Midbrain (tissue), 1 donor: ENCODE measurements at places on chromosomes 4 and X.

- no peak for DNase-seq
These were observed 764.5 kb upstream of the TENM3 start for GRCh38 chr4:181478656-181479055.

DNA sequence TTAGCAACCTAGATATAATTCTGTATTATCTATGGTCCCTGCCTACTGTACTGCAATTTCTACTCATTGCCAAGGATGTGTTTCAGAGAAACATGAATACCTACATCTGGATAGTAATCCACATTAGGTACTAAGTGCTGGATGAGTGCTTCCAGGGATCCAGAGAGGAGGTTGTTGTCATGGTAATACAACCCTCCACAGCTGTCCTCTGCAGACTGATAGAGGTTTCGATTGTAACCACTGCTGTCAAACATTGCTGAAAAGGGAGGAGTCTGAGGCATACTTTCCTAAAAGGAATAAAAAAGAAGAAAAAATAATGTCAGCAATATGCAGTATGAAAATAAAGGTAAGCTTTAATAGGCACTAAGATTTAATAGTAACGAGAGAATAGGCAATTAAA lies 12.5 kb downstream of the RASGEF1B start:
- DNase-seq = no peak

- no peak for DNase-seq
These were observed 19.4 kb downstream of the TET2 start for GRCh38 chr4:105166066-105166465.

DNA sequence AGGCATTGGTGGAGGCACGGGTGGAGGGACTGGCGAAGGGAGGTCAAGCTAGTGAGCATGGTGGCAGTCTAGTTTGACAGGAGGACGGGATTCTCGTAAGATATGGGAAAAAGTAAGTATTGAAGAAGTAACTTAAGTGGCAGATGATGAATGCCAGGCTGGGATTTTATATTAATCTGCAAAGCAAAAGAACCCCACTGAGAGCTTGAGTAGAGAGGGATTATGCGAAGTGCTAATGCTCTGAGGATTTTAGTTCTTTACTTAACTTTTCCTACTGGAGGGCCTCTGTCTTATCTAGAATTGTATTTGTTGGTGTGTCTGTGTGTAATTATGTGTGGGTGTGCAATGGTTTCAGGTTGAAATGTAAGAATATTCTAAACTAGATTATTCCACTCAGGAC lies 327.9 kb downstream of the FAT4 start:
- no peak for DNase-seq

DNA sequence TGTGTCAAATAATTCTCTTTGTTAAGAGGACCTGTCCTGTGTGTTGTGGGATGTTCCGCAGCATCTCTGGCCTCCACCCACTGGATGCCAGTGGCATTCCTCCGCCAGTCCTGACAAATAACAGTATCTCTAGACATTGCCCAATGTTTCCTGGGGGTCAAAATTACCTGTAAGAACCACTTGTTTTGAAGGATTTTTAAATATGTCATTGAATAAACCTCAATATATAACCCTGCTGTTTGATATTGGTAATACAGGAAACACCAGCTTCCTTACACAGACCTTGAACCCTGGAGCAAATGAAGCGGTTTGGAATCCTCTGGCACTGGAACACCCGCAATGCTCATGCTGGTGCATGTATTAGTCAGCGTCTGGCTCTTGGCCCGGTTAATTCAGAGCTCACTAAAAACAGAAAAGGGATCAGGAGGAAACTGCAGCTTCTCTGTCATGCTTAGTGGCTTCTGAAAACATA lies 101.3 kb downstream of the TBL1X start:
- DNase-seq = peak; percentile 39

- DNase-seq = no peak
These were observed 560 bp upstream of the TMSB4X start for GRCh38 chrX:12974305-12974795.

GRCh38 chrX:39536211-39536610 lies 561.5 kb downstream of the BCOR start:
- DNase-seq = no peak

DNA sequence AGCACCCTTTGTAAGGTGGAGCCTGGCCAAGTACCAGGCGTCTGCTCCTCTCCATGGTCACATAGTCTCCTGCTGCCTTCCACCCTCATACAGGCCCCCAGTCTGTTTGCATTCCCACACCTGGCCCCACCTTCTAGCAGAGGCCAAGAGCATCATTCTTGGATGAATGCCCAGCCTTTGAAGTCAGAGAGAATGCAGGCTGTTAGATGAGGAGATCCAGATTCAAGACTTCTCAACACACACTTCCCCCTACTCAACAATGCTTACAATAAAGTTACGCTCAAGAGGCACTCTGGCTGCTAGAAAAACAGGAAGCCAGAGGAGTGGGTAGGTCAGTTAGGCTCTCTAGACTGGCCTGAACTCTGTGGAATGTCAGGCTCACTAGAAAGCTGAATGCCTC lies 43.3 kb downstream of the SHROOM4 start:
- DNase-seq = no peak

- no peak for DNase-seq
These were observed 90.0 kb downstream of the SORBS2 start for GRCh38 chr4:185722029-185722316.

DNA sequence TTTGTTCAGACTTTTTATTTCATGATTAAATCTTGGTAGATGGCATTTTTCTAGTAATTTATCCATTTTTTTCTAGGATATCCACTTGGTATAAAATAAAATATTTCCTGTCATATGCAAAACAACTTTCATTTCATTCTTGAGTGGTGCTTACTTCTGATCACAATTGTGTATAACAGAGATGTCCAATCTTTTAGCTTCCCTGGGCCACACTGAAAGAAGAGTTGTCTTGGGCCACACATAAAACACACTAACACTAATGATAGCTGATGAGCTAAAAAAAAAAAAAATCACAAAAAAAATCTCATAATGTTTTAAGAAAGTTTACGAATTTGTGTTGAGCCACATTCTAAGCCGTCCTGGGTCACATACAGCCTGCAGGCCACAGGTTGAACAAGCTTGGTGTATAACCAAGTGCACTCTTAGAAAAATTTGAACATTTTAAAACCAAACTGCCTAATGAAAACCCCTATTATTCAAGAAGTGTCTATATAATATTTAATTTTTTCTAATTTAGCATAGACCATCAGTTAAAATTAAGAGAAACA lies 41.3 kb upstream of the SPP1 start:
- DNase-seq = no peak

DNA sequence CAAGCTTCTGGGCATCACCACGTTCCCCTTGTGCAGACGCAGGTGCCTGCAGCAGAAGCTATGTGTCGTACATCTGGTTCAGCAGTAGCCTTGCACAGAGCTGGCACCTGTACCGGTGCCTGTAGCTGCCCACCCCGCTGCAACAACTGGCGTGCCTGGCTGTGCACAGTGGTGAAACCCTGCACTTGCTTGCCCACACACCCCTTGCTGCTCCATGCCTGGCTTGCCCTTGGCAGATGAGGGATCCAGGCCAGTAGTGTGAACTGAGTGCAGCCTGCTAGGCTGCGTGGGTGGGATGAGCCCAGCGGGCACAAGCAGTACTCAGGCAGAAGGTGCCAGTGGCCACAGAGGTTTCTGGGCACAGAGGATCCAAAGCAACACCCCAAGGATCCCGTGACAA lies 528.4 kb downstream of the PPARGC1A start:
- DNase-seq = no peak

GRCh38 chr4:27916452-27917184 lies 1056.0 kb downstream of the STIM2 start:
- no peak for DNase-seq

DNA sequence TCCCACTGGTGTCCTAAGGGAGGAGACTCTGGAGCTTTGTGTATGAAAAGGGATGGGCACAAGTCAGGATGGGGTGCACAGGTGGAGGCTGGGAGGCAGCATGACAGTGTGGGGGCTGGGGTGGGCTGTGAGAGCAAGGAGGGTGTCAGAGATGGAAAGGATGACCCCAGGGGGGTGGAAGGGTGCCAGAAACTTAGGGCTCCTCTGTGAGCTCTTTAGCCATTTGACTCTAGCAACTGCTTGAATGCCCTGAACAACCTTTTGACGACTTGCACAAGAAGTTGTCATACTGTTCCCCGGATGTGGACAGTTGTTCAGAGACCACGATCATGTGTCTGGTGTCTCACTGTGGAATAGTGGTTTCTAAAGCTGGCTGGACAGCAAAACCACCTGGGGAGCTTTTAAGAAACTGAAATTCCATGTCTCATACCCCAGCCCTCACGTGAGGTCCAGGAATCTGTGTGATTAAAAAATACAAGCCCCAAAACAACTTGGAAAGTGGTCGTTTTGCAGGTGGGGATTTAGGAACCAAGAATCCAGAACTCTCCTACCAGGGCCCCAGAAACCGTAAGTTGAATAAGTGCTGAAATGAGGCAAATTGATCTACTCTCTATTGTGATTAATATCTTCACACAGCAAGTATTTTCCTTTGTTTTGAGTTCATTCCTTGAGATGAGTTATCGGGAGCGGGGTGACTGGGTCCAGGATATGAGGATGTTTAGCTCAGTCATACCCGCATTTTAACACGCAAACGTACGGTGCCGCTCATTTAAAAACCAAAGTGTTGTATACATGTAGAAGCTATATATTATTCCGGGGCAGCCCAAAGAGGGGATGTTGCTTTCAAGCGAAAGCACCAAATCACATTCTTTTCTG lies 3.4 kb downstream of the RHOH start:
- DNase-seq = no peak

GRCh38 chr4:164779811-164780216 lies 25.9 kb downstream of the SMIM31 start:
- peak; percentile 56 for DNase-seq

DNA sequence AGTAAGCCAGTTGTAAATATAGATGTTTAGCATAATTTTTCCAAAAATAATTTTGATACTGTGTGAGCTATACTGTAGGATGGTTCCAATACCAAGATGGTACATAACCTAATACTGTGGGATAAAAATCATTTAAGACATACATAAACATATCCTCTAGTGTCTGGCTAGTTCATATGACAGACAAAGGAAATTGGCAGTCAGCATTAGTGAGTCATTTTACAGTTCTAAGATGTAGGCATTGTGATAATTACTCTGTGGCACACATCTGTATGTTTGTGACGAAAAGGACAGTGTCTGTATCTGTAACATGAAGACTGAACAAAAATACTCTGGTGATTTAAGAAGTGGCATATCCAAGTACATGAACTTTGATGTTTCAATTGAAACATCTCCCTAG lies 49.6 kb downstream of the UGT2A2 start:
- DNase-seq = no peak

DNA sequence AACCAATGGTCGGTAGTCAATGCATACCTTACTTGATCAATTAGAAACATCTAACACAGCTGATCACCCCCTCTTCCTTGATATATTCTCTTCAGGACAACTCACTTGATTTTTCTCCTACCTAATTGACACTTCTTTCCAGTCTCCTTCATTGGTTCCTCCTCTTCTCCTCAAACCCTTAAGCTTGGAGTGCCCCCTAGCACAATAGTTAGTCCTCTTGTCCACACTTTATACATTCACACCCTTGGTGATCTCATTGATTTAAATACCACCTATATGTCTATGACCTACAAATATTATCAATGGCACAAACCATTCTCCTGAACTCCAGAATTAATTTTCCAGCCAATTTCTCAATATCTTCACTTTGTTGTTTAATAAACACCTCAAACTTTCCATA lies 724.0 kb downstream of the ADGRL3 start:
- no peak for DNase-seq

DNA sequence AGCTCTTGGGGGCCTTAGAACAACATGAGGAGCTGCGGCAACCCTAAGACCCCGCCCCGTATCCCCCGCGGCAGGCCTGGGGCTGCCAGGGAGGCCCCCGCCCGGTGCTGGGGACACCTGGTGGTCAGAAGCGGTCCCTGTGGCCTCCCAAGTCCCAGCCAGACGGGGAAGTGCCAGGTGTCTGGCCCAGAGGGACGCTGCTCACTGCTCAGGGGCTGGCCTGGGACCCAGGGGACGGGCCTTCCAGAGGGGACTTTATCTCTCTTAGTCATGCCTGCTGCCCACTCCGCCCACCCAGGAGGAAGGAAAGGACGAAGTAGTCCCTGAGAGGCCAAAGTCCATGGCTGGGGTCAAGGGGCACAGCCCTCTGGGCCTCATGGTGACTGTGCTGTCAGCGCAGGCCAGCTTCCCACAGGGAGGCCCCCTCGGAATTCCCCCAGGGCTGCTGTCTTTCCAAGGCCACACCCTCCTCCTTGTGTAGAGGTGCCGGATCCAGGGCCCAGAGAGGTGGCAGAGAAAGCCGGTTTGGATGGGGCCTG lies 31.0 kb upstream of the HTRA3 start:
- DNase-seq = no peak

DNA sequence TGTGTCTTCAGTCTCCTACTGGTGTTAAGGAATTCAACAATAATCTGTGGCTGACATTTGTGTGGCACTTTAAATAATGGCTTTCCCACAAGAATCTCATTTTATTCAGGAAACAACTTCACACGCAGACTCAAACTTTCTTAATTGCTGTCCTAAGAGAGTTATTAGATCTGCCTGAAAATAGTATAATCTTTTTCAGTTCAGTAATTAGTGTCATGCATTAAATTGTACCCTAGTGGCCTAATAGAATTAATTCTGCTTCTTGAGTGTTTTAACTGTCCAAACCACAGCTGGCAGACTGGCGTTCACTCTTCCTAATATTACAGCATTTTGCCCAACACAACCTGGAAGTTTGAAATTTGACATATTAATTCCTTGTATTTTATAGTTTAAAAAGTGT lies 107.1 kb downstream of the GRIA2 start:
- no peak for DNase-seq

- DNase-seq = no peak
These were observed 1.1 kb downstream of the FGFR3 start for GRCh38 chr4:1793940-1794808.

GRCh38 chrX:21990832-21991231 lies 41.3 kb upstream of the PHEX start:
- no peak for DNase-seq

DNA sequence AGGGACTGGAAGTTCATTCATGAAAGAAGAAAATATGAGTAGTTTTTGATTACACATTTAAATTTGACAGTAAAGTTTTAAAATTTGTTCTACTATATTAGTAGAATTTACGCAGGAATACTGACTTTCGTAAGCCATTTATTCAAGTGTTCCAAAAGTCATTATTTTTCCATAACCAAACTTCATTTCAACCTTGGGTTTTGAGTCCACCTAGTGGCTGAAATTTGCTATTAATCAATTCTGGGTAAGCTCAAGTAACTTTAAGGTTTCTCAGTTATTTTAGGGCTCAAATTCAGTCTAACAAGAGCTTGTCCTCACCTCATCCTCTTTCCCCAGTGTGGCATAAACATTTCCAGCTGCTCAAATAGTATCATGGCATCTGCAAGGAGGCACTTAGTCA lies 175.4 kb downstream of the SH3BGRL start:
- peak; percentile 24 for DNase-seq

- DNase-seq = no peak
These were observed 996.9 kb upstream of the GRIA3 start for GRCh38 chrX:122187069-122187713.

- no peak for DNase-seq
These were observed 209.5 kb upstream of the AFF2 start for GRCh38 chrX:148290931-148291330.

GRCh38 chr4:24979554-24979953 lies 51.2 kb downstream of the LGI2 start:
- no peak for DNase-seq
